ENCODE measurements at places on chromosomes 11 and 22.

DNA sequence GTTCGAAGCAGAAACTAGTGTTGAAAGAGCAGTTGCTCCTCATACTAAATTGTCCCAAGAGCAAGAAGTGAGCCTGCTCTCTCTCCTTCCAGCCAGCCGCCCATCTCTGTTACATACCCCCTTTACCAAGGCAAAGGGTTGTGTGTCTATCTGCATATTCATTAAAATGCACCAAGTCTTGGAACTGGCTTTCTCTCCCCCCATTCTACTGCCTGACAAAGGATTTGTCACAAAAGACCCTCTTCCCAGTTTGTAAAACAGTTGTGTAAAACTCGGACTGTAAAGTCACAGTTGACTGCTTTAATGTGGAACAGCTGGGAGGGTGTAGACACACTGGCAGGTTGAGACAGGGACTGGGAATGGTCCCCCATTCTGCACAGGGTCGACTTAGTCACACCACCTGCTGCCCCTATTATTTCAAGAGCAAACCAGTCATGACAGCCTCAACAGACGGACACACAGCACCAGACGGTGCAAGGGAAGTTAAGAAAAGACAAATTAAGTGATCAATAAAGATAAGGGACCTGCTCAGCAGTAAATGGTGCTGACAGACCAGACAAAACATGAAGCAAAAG, 60.0 kb upstream of the HTATIP2 start:
- DNase-seq, result no peak

DNA sequence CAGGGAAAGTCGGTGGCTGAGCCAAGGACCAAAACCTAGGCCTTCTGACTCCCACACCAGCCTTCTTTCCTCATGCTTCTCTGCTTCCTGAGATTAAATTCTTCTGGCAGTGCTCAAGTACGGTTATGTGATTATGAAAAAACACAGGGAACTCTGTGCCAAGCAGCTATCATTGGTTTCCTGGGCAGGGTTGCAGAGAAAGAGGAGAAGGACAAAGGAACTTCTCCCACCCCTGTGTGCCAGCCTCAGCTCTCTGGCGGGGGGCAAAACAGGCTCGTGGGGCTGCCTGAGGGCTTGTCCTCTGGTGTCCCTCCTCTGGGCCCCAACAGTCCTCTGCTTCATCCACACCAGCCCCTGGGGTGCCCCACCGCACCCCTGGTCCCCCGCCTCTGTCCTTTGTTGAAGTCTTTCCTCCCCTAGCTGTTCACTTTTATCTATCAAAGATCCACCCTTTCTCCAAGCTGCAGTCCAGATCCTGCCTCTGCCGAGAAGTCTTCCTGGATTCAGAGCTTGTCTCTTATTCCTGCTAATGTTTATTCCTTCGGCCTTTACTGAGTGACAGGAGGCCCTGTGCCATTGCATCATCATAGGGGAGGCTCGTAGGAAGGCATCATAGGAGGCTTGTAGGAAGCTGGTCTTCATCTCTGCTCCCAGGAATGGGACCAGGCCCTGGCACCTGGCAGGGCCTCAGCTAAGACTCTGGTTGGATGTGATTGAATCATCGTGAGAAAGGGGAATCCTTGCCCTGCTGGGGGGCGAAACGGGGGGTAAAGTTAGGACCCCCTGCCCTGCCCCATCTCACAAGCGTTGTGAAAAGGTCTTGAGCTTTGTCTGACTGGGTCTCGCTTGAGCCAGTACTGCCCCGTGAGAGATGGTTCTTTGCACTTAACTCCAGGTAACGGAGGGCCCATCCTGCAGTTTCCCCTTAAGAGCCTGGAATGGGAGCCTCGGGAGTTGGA, 11.5 kb upstream of the FTH1 start:
- DNase-seq, result peak; percentile 64

DNA sequence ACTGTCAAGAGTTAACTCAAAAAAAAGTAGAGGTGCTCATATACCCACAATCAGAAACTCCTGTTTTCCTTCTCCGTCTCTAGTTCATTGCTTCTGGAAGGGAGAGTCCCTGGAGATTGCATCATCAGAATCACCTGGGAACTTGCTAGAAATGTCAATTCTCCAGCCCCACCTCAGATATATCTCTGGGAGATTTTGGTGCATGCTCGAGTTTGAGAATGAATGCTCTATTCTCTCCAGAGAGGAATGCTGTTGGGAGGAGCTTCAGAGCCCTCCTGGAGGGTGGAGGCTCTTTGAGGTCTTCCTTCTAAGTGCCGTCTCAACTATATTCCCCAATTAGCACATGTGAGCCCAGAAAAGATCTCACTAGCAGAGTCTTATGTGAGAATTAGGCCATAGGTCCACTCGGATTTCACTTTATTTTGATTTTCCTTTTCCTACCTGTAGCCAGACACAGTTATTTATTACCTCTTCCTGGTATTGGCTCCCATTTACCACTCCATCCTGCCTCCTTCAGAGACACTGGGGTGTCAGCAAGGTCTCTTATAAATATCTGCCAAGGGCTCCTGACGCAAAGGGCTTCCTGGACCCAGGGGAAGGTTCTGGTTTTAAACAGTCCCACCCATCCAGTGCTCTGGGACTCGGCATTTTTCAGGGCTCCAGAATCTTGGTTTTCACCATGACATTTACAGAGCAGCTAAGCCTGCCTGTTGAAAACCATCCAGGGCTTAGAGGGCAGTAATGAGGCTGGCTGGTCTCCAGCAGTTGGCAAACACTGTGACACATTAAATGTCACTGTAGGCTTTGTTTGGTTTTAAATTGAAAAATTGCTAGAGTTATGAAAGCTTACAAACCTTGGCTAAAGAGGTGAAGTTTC, 136.2 kb downstream of the CD44 start:
- DNase-seq, result peak; percentile 64

DNA sequence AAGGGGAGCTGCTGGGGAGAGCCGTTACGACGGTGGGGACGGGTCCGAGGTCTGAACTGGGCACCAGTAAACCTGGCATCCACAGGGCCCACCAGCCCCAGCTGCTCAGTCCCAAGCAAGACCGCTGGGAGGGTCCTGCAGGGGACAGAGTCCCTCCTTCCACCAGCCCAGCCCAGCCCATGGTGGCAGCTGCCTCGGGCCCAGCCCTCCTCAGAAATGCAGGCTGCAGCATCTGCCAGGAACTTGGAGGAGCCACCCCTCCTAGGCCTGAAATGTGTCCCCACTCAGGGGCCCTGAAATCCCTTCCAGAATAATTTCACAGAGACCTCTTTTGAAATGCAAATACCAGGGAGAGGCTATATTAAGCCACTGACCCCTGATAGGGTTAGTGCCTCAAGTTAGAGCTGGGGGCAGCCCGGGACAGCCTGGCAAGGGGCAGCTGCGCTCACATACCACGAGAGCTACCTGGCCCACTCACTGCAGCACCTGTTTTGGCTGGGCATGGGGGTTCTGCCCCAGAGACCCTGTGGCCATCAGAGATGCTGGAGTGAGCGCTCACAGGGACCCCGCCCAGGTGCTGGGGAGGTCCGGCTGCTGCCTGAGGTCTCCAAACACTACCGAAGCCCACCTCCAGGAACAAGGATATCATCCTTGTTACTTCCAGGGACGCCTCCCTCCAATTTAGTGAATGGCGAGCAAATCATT, 53.1 kb downstream of the CELSR1 start:
- no peak for DNase-seq

DNA sequence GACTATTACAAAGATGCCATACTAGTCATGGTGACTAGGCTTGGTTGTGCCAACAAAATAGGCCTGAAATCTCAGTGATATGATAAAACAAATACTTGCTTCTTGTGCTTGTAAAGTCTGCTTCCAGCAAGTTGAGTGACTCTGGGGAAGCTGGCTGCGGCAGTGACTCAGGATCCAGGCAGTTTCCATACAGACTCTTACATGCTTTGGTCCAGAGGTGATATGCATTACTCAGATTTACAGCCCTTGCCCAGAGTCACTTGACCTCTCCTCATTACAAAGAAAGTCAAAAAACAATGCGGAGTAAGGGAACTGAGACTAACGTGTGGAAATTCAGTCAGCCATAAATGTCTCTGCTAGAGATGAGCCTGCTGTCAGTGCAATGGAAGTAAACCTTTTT, 387.5 kb downstream of the KCNA4 start:
- DNase-seq, result no peak

DNA sequence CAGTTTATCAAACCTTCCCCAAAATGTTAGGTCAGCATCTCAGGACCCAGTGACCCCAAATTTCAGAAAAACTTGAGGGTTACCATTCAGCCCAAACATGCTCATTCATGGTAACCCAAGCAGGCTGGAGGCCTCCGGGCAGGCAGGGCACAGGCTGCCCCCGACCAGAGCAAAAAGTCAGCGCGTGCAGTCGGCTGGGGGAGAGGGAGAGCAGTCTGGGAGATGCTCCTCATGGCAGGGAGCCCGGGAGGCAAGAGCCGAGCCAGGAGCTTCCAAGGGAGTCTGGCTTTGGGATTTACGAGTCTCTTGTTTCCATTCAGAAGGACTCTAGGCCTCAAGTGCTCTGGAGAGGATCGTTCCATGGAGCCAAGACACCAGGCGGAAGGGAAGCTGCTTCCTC, 45.7 kb downstream of the RPUSD4 start:
- DNase-seq, result no peak

GRCh38 chr22:33451866-33452469, 393.8 kb upstream of the SYN3 start:
- no peak for DNase-seq

- DNase-seq, result no peak
Measured at GRCh38 chr22:50606946-50607658, 6.5 kb downstream of the MAPK8IP2 start.

GRCh38 chr22:43342347-43343261, 568 bp downstream of the SCUBE1 start:
- no peak for DNase-seq

GRCh38 chr11:15710580-15711275, 596.0 kb downstream of the INSC start:
- no peak for DNase-seq

GRCh38 chr11:78031629-78032028, 8.6 kb upstream of the KCTD14 start:
- DNase-seq, result no peak

- DNase-seq, result no peak
Measured at GRCh38 chr22:43257549-43257948, 70.6 kb upstream of the TTLL12 start.

GRCh38 chr22:27843441-27843840, 41.9 kb upstream of the MN1 start:
- no peak for DNase-seq

GRCh38 chr11:20118209-20118608, 42.1 kb downstream of the DBX1 start:
- DNase-seq, result no peak

DNA sequence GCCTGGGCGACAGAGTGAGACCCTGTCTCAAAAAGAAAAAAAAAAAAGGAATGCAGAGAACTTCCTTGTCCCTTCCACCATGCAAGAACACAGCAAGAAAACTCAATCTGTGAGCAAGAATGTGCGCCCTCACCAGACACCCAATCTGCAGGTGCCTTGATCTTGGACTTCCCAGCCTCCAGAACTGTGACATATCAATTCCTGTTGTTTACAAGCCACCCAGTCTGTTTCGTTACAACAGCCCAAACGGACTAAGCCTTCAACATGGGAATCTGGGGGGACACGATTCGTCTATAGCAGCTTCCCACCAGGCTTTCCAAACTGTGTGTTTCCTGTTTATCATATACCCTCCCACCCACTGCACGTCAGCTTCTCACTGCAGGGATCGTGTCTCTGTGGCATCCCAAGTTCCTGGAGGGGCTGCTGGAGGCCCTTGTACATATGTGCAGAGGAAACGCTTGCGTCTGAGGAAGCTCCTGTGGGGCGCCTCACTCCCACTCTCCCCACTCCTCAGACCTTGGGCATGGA, 11.0 kb upstream of the PSMC3 start:
- no peak for DNase-seq

GRCh38 chr22:39537975-39538374, 5.4 kb upstream of the RPS19BP1 start:
- no peak for DNase-seq

- DNase-seq, result no peak
Measured at GRCh38 chr22:36238373-36239149, 766 bp downstream of the APOL2 start.

DNA sequence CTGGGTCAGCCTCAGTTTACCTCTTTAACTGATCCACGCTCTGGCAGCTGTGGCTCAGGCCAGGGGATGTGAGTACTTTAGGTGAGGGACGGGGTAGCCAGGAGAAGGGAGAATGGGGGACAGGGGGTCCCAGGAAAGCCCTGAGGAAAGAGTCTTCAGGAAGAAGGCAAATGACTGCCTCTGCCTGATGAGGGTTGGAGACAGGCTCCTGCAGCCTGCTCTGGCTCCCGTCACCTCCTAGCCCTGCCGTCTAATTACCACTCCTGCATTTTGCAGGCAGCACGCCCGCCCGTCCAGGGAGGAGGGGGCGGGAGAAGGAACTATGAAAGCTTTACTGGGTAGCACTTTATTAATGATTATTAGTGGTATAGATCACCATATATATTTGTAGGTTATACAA, 116.6 kb downstream of the CEP164 start:
- DNase-seq, result no peak

- no peak for DNase-seq
Measured at GRCh38 chr11:17371614-17372013, 16.8 kb downstream of the KCNJ11 start.

DNA sequence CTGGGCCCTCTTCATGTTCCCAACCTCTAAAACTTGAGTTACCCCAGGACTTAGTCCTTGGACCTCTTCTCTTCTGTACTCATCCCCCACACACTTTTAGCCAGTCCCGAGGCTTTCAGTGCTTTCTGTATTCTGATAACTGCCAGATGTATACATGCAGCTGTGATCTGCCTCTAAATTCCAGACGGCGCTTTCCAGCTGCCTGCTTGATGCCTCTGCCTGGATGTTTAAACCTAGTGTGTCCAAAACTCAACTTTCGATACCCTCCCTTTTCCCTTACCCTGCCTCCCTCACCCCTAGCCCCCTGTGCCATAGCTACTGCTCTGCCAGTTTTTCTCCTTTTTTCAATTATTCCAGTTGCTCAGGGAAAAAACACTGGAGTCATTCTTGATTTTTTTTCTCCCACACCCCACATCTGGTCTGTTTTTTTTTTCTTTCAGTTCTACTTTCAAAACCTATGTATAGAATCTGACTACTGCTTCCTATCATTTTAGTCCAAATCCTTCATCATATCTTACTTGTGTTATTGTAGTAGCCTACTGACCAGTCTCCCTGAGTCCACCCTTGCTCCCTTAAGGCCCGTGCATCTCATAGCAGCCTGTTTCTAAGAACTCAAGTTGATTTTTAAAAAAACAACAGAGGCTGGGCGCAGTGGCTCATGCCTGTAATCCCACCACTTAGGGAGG, 32.9 kb upstream of the TECTA start:
- DNase-seq, result no peak

DNA sequence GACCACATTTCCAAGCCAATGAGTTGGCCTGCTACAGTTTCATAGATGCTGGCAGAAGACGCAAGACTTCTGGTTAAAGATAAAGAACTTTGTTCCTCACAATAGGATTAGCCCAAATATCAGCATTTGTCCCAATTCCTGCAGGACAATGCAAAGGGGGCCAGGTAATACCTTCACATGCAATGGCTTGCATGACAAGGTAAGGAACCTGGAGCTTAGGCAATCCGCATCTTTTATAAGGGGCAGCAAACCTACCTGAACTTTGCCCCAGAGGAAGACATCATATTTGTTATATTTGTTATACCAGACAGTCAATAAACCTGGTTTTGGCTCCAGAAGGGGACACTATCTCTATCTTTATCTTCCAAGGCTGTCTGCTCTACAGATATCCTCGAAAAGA, 5.3 kb downstream of the P2RY6 start:
- no peak for DNase-seq

- DNase-seq, result peak; percentile 74
Measured at GRCh38 chr11:119115484-119116234, 5.7 kb upstream of the HINFP start.

- DNase-seq, result no peak
Measured at GRCh38 chr11:75777461-75778110, 9.0 kb downstream of the DGAT2 start.

All from tibial artery (tissue), 4 donors.